Stimulated activated CD4-positive, alpha-beta T cell treated with anti-CD3 and anti-CD28 coated beads, Interleukin-15, amount 100 ng/mL, for 1 hour (primary cell): ENCODE measurements at places on chromosomes 16 and 17.

DNA sequence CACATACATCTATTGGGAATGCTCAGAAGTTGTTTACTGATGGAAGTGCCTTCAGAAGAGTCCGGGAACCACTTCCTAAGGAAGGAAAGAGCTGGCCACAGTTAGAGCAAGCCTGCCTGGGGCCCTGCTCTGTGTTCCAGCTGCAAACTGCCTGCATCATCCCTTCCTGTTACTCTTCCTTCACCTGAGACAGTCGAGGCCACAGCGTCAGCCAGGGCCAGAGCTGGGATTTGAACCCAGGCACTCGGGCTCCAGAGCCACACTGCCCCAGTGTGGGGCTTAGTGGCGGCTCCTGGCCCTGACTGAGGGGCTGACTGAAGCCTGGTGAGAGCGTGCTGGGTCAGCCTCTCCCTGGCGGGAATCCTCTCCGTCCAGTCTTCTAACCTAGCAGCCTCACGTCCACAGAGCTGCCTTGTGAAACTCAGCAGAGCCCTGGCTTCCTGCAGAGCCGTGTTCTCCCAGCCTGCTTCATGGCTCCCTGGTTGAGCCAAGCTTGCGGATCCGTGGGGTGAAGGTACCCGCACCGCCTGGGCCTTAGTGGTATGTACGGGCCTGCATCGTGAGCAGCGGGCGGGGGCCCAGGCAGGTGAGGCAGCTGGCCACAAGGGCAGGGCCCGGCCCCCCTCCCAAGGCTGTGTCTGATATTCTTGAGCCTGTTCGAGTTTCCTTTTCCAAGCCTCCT, 4.6 kb upstream of the C17orf99 start:
- DNase-seq = no peak

GRCh38 chr16:2468725-2469398, 2.2 kb upstream of the NTN3 start:
- no peak for DNase-seq

GRCh38 chr17:16945136-16945482, 26.8 kb downstream of the TNFRSF13B start:
- DNase-seq = no peak

DNA sequence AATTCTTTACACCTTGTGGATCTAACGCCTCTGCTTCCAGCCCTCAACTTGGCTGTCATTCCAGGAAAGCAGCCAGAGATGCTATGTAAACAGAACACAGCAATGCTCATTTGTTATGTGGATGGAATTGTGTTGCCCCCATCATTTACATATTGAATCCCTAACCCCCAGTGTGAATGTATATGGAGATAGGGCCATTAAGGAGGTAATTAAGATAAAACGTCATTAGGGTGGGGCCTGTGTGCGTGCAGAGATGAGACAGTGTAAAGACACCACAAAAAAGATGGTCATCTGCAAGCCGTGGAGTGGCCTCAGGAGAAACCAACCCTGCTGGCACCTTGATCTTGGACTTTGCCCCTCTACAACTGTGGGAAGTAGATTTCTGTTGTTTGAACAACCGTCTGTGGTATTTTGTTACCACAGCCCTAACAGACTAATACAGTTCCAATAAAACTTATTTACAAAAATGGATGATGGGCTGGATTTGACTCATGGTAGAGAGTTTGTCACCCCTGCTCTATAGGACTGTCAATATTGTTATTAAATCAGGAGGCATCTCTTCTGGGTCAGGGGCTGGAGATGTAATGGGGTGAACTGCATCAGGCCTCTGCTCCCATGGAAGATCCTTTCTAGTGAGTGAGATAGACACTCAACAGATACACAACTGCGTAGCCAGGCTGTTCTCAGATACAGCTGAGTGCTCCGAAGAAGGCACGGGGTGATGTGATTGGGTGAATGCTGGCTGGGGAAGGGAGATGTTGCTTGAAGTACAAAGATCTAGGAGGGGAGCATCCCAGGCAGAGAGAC, 339.0 kb downstream of the SNX29 start:
- no peak for DNase-seq

- no peak for DNase-seq
Observed at GRCh38 chr17:13283606-13284005, 265.8 kb upstream of the ELAC2 start.

GRCh38 chr16:19935694-19936093, 51.0 kb upstream of the GPRC5B start:
- no peak for DNase-seq
